ENCODE measurements at places on chromosomes 3 and 15. TPM values are rescaled to one million over a fixed set of nuclear protein-coding genes. Genes with fewer than 3 reads are reported as not detected.

DNA sequence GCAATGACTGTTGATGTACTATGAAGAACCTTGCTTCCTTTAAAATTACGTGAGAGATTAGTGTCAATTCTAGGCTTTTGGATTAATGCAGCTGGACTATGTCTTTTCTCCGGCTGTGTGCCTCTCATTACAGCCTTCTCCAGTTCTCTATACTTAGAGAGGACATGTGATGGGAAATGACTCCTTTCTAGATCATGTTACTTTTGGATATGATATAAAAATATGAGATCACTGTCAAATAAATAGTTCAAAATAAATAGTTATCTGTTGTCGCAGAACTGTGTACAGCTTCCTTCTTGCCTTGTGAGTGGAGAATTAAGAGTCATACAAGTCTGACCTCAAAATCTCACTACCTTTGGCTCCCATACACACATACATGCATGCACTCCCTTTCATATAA lies 592.4 kb downstream of the DIPK2A start:
- no peak for DNase-seq

DNA sequence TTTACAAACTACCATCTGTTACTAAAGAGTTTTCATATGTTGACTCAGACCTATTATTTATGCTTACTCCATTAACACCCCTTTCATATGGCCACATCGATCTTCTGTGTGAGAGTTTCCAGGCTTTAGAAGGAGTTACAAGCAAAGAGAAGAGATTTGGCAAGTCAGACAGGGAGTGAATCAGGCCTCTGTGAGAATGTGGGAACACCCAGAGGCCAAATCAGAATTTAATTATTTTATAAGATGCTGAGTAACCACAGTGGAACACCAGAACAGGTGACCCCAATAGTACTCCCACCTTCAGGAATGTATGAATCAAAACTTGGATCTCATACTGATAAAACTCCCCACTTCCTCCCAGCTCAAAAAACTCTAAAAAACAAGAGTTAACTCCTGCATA lies 42.0 kb downstream of the IFT57 start:
- DNase-seq = no peak

DNA sequence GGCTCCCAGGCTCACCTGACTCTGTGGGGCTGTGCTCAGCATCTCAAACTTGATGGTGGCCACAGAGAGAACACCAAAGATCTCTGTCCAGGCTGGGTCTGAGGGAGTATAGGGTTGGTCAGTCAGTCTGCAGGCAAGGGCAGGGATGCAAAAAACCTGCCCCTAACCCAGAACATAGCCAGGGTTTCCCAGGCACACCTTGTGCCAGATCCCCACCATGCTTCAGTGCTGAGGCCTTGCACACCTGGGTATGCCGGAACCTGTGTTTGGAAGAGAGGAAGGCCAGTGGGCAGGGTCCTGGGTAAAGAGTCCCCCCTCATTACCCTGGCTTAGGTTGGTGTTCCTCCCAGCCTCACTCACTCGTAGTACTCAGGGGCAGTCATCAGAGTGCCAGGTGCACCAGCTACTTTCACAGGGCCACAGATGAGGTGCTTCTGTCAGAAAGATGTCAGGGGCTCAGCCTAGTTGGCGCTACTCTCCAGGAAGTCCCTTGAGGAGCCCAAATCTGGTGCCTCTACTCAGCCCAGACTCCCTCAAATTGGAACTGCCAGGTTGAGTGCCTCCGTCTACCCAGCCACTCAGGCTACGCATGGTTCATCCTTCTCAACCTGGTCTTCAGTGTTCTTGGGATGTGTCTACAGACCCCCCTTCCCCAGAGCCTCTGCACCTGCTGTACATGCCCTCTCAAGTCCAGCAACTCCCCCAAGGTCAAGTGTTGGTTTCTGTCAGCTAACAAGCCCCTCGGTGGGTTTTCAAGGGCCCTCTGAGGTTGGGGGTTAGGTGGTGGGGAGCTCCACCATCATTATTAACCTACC lies 1.8 kb downstream of the DALRD3 start:
- DNase-seq = no peak

- DNase-seq = no peak
These were observed 515.4 kb upstream of the ZNF717 start for GRCh38 chr3:76300746-76301145.

GRCh38 chr15:72566973-72567372 lies 87.5 kb upstream of the GOLGA6B start:
- no peak for DNase-seq

DNA sequence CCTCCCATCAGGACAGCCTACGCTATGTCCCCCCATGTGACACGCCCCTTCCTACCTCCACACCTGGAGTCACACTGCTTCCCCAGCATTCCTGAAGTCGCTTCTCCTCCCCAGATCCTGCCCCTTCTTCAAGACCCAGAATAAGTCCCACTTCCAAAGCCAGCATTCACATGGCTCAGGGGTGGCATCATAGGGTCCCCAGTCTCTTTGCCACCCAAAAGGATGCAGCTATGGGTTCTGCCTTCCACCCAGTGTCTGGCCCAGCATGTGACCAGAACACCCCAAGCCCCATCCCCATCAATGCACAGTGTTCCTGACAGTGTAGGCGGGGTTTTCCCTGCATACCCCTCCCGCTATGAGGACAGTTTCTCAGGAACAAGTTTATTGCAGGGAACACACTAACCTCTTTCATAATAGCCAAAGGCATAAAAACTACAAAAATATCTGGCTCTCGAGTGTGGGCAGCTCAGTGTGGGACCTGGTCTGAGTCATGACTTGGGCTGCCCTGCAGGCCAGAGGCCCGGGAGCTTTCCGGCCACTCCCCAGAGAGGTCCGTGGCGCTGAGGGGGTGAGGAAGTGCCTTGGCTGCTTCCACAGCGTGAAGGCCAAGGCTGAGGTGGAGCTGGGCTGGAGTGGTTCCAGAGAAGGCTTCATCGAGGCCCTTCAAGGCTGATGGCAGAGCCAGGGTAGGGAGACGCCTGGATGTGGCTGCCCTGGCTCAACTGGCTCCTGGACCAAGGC lies 5.8 kb downstream of the ISLR start:
- no peak for DNase-seq

DNA sequence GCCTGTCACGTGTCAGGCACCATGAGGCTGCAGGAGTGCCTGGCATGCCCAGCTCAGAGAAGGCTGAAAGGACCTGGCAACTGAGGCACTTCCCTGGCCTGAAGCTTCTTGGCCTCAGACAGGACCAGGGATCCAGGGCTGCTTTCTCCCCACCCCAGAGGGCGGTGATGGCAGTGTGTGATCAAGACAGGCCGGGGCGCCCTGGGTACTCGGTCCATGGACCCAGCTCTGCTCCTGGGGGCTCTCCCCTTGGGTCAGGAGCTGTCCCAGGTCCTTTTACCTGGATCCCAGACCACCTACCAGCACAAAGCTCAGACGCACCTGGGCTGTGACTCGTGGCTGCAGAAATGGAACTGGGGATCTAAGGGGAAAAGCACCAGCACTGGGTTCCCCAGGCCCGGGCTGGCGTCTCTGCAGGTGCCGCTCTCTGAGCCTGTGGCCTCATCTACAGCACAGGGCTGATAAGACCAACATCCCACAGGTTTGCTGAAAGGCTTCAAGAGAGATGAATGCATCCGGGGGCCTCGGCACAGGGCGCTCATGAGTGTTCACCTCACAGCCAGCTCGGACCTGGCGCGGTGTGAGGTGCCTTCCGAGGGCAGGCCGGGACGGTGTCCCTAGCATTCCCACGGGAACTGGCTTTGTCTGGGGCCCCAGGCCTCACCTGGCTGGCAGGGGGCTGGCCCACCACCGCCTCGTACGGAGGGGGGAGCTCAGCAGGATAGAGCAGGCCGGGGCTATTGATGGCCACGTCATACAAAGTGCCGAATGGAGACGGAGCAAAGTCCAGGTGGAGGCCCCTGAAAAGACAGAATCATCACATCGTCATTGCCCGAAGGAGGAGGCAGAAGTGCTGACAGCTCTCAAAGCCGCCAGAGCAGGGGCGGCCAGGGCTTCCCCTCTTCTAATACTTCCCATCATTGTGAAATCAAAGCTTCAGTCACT lies 133.6 kb downstream of the NSMCE3 start:
- no peak for DNase-seq

- no peak for DNase-seq
These were observed 51.0 kb downstream of the TPRA1 start for GRCh38 chr3:127539366-127540060.

Gene RTP3
- polyA plus RNA-seq = not detected

Gene DPP8
- 34.6 TPM for polyA plus RNA-seq

Gene ADAMTS7
- 25.5 TPM for polyA plus RNA-seq

GRCh38 chr3:71317749-71318457 lies 265.6 kb downstream of the FOXP1 start:
- DNase-seq = no peak

- no peak for DNase-seq
These were observed at the start of gene LSAMP for GRCh38 chr3:116445311-116445841. TSS of gene LSAMP (minus strand) at chr3:116445487.

Gene KBTBD12
- polyA plus RNA-seq = 2.1 TPM

DNA sequence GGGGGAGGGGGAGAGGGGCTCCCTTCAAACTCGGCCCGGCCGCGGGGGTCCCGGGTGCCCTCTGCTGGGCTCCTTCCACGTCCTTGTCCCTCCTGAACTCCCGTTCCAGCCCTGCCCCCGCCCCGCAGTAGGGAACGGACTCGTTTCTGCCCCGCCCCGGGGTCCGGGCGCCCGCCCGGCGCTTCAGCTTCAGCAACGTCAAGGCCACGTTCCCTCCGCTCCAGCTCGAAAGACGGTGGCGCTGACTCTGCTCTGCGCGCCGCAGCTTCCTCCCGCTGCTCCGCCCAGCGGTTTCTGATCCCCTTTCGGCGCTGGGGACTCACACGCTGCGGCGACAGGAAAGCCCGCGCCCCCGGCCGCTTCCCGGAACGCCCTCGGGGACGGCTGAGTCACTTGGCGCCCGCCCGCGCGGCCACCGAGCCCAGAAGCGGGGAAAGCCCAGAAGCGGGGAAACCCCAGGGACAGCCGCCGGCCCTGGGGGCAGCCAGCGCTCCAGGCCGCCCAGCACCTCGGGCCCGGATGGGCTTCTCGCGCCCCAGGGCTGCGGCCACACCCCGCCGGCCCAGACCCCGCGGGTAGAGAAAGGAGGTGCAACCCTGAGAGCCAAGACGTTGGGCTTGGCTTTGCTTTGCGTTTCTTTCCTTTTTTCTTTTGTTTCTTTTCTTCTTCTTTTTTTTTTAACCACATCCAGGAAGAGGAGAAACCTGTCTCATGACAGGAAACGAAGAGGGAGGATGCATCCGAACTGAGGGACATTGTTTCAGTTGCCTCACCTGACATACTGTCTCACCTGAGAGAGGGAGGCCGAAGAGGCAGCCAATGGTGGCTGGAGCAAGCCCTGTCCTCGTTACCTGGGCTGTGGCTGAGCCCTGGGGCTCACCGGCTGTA lies 28.9 kb downstream of the ARHGAP31 start:
- peak; percentile 88 for DNase-seq

DNA sequence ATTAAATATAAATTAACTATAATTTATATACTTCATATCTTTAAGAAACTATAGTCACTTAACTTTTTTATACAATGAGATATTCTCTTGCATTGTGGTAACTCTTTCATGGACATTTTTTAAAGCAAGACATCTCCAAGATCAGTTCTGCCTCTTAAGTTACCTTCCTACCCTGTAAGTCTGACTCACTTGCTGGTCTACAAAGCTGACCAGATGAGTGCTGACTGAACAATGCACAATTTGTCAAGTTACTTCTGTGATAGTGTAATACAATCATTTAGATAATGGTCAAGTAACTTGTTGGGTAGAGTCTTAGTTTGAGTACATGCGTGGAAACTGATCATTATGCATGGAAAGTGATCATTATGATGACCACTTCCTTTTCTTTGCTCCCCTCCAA lies 145.9 kb downstream of the MEIS2 start:
- no peak for DNase-seq

Gene HEG1
- 43.9 TPM for polyA plus RNA-seq

- DNase-seq = no peak
These were observed 24.9 kb upstream of the ARPIN start for GRCh38 chr15:89937365-89938350.

Gene LRRC28
- 23.8 TPM for polyA plus RNA-seq

DNA sequence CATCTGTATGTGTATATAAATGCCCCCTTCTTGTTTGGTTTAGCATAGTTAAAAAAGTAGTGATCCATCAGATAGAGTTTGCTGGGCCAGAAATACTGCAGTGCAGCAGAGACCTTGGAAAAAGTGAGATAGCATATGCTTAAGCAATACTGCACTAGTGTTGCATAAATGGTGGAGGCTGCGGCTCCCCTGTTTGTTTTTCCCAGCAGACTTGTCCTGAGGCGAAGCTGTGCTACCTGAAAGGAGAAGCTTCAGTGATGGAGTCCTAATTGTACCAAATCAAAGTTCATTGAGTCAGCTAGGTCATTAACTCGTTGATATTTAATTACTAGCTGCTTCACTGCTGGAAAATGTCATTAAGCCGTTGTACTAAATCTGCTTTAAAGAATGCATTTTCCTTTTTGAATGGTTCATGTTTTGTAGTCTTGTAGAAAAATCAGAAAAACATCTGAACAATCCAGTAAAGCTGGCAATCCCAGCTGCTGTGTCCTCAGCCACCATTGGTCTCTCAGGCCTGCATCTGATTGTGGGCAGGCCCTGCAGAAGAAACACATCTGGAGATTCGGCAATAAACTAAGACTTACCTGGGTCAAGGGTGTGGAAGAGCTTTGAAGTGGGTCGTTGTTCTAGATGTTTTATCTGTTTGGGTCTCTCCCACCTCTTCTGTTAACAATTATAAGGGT lies 169.6 kb downstream of the B3GALNT1 start:
- no peak for DNase-seq

Gene CAMK2N2
- 0.28 TPM for polyA plus RNA-seq

GRCh38 chr3:128079823-128080222 lies 27.6 kb downstream of the SEC61A1 start:
- DNase-seq = no peak

DNA sequence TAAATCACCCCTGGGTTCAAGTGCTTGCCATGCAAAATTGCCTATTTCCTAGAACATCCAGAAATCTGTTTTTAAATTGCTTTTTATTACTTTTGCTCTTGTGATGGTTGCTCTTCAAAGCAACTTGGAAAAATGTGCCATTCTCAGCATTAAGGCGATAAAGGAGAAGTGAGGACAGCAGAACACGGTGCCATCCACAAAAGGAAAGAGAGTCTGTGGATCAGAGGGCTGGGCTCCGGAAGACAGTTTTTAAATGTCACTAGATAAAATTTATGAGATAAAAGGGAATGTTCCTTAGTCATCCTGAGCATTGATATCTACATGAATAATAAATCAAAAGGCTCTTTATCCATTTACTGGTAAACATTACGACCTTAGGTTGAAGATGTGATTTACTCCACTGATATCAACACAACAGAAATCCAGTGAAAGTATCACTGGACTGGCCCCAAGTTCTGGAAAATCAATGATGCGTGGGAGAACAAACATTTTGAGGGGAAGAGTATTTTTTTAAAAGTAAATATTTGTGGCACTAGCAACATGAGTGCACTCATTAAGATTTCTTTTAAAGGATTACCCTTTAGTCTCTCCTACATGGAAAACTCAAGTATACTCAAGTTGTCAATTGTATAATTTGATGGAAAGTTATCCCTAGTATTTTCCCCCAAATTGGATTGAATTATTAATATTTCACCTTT lies 554.7 kb downstream of the FHIT start:
- DNase-seq = no peak

GRCh38 chr15:90660195-90660998 lies 56.7 kb upstream of the BLM start:
- DNase-seq = no peak

GRCh38 chr3:151282921-151283320 lies 4.6 kb upstream of the P2RY14 start:
- no peak for DNase-seq

GRCh38 chr3:10310578-10310977 lies 10.3 kb downstream of the SEC13 start:
- DNase-seq = no peak
